ENCODE measurements at places on chromosomes 4 and X.

DNA sequence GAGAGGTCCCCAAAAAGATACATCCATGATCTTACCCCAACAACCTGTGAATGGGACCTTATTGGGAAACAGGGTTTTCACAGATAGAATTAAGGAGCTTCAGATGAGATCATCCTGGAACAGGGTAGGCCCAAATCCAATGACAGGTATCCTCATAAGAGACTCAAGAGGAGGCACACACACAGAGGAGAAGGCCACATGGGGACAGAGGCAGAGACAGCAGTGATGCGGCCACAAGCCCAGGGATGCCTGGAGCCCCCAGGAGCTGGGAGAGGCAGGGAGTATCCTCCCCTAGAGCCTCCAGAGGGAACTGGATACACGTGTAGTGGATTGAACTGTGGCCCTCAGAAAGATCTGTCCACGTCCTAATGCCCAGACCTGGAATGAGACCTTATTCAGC is 82.3 kb downstream of the PRKX start:
- no peak for ATAC-seq

DNA sequence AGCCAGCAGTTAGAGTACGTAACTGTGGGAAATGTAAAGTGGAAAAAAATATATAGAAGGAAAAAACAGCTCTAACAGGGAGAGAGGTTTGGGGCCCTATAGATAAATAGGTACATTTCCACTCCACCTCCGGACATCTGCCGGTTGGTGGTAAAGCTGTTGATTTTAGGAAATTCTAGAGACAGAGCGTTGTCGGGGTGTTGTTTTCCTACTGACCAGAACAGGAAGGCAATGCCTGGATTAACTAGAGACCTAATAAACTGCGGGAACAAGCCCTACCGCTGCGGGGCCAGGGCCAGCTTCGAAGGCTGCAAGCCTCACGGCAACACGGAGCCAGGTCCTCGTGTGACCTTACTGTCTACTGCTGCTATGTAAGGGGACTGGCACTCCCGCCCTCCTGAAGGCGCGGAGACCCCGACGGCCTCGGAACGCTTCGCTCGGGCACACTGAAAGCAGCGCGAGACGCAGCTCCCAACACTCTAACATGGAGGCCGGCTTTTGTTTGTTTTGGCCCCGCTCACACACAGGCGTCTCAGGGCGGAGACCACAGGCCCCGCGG is 702 bp upstream of the CDKN2AIP start:
- ATAC-seq = peak; percentile 57

- no peak for ATAC-seq
Observed at GRCh38 chr4:176014583-176015108, 51.0 kb upstream of the WDR17 start.

DNA sequence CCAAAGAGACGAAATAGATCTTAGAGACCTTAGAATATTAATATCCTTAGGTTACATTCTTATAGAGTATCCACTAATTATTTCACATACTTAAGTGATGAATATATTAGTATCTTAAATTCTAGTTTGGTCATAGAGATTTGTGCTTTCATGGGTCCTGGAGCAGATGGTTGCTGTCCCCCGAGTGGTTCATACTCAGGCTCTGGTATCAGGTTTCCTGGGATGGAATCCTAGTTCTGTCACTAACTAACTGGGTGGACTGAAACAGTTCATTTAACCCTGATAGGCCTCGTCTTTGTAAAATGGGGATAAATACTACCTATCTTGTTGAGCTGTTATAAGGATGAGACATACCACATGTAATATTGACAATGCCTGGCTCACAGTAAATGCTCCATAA is 264.6 kb downstream of the TENM3 start:
- no peak for ATAC-seq

DNA sequence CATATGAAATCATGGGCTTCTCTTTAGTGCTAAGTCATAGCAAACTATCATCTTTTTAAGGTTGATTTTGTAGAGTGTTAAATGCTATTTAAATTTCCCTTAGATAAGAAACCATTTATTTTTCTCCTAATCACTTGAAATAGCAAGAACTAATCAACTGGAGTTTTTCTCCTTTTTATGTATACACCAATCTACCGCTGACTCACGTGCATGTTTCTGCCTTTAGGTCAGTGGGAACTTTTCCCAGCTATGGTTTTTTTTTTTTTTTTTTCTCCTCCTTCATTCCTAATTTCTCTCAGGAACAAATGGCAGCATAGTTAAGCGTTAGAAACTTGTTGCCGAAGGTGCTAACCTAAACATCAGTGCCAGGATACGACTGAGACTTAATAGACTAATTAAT is 176.4 kb downstream of the BMPR1B start:
- ATAC-seq = peak; percentile 60

DNA sequence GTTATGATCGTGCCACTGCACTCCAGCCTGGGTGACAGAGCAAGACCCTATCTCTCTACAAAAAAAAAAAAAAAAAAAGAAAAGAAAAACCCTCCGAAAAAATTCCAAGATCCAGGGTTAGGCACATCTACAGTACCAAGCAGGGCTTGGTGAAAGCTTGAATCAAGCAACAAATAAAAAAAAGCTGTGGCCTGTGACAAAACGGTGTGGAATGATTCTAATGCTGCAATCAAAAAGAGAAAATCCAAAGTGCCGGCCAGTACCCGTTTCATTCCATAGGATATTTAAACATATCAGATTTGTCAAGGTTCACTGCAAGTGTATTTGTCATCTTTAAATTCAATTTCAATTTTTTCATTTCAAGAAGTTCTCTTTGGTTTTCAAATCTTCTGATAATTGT is 20.5 kb downstream of the RWDD4 start:
- ATAC-seq = no peak

GRCh38 chr4:176400816-176401461 is 81.2 kb downstream of the SPCS3 start:
- ATAC-seq = peak; percentile 51

Measured in SK-N-SH treated with all-trans-retinoic acid at 6 μM for 48 hours (cell line).